A549 treated with Mapracorat at 1 μM for 4 hours (cell line): ENCODE measurements at places on chromosomes 12 and 14. TPM values are rescaled to one million over a fixed set of nuclear protein-coding genes. Genes with fewer than 3 reads are reported as not detected.

Gene TSPAN19
- total RNA-seq, result not detected in 5 replicates

Gene SYT1
- total RNA-seq, result 4.5 to 5.8 TPM (median 5.4 TPM) in 5 replicates

Gene ACSM4
- total RNA-seq, result not detected in 5 replicates

Gene VCPKMT
- total RNA-seq, result 8.4 to 9.6 TPM (median 8.9 TPM) in 5 replicates

Gene DEPDC4
- total RNA-seq, result 0.85 to 1.8 TPM (median 1.5 TPM) in 5 replicates

Gene FAM186B
- 0.07 to 0.23 TPM (median 0.15 TPM) in 5 replicates for total RNA-seq

Gene DCAF4
- total RNA-seq, result 24.1 to 33.8 TPM (median 27.7 TPM) in 5 replicates

Gene EML5
- total RNA-seq, result 0.39 to 1.0 TPM (median 0.44 TPM) in 5 replicates

Gene TSPAN9
- 35.2 to 58.1 TPM (median 50.5 TPM) in 5 replicates for total RNA-seq

Gene IRF9
- 16.8 to 21.0 TPM (median 17.7 TPM) in 5 replicates for total RNA-seq

Gene KRT3
- total RNA-seq, result 0.06 to 0.11 TPM in 2 of 5 replicates, not detected in the others

Gene GPRC5A
- total RNA-seq, result 222 to 371 TPM (median 313 TPM) in 5 replicates

Gene CTSG
- total RNA-seq, result not detected in 5 replicates

Gene CCDC63
- total RNA-seq, result 0.16 TPM in 1 of 5 replicates, not detected in the others

Gene VASH1
- total RNA-seq, result 3.0 to 4.6 TPM (median 3.6 TPM) in 5 replicates

Gene USP5
- 74.8 to 79.3 TPM (median 76.6 TPM) in 5 replicates for total RNA-seq

Gene APOF
- not detected in 5 replicates for total RNA-seq

Gene OR6C2
- not detected in 5 replicates for total RNA-seq

Gene SRGAP1
- total RNA-seq, result 9.2 to 11.1 TPM (median 10.7 TPM) in 5 replicates

Gene MSI1
- total RNA-seq, result 0.89 to 1.8 TPM (median 1.4 TPM) in 5 replicates

Gene AKAP3
- total RNA-seq, result 0.05 to 0.38 TPM (median 0.18 TPM) in 5 replicates

Gene DIO3
- not detected in 5 replicates for total RNA-seq

Gene CIROP
- not detected in 5 replicates for total RNA-seq

Gene SDR9C7
- 0.15 TPM in 1 of 5 replicates, not detected in the others for total RNA-seq

Gene SLC2A14
- 0.07 to 0.36 TPM (median 0.14 TPM) in 5 replicates for total RNA-seq

Gene PTGDR
- not detected in 5 replicates for total RNA-seq

Gene PSME2
- 151 to 185 TPM (median 159 TPM) in 5 replicates for total RNA-seq

Gene C12orf50
- 0.12 to 0.19 TPM (median 0.14 TPM) in 3 of 5 replicates, not detected in the others for total RNA-seq

Gene LTB4R2
- total RNA-seq, result 2.1 to 5.7 TPM (median 4.5 TPM) in 5 replicates

Gene OR4M1
- total RNA-seq, result not detected in 5 replicates

Gene KLRD1
- total RNA-seq, result not detected in 5 replicates

Gene AKAP6
- total RNA-seq, result 0.30 to 0.55 TPM (median 0.47 TPM) in 5 replicates

Gene KRT72
- total RNA-seq, result not detected in 5 replicates

Gene KERA
- total RNA-seq, result not detected in 5 replicates

Gene SCNN1A
- total RNA-seq, result 19.9 to 30.2 TPM (median 26.5 TPM) in 5 replicates

Gene SLC17A8
- total RNA-seq, result 0.03 TPM in 1 of 5 replicates, not detected in the others

Gene ZNF891
- total RNA-seq, result 0.28 to 0.41 TPM (median 0.31 TPM) in 5 replicates

Gene ANKS1B
- total RNA-seq, result 0.35 to 1.0 TPM (median 0.63 TPM) in 5 replicates

Gene KLRB1
- total RNA-seq, result not detected in 5 replicates

Gene CCDC177
- total RNA-seq, result 0.06 to 0.07 TPM in 2 of 5 replicates, not detected in the others

Gene CD69
- not detected in 5 replicates for total RNA-seq

Gene LALBA
- not detected in 5 replicates for total RNA-seq

Gene LRRIQ1
- 0.42 to 0.82 TPM (median 0.62 TPM) in 5 replicates for total RNA-seq

Gene KRT75
- 0.07 to 0.14 TPM (median 0.10 TPM) in 4 of 5 replicates, not detected in the other for total RNA-seq

Gene PTPRR
- total RNA-seq, result 0.20 to 0.43 TPM (median 0.32 TPM) in 5 replicates
